ENCODE measurements at places on chromosomes 6 and 20. TPM values are rescaled to one million over a fixed set of nuclear protein-coding genes. Genes with fewer than 3 reads are reported as not detected.

DNA sequence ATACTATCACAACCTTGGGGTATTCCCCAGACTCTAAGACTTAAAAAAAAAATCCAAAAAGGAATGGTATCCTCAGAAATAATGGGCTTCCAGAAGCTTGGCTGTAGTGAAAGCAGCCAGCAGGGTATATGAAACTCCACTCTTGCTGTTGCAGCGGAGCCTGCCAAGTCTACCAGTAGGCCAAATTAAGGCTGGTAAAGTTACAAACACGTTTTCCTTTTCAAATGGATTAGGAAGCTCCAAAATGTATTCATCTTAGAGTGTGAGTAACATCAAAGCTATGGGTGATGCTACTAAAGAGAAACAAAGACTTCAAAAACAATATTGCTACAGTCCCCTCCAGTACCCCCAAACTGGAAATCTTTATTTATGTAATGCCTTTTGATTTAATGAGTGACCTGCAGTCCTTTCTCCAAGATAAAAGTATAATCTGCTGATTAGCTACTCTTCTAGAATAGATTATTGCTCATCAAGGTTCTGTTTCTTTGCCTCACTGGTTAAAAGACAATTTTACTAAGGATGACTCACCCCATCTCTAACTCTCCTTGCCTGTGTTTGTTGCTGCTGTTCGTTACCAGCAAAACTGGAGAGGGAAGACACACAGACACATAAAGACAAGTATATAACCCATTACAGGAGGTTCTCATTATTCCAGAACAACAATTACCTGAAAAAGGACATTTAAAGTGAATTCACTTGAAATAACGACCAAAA, 84.9 kb downstream of the BTBD9 start:
- peak; percentile 35 for DNase-seq

RNF182 gene
- total RNA-seq, result 0.33 TPM

DLL1 gene
- total RNA-seq, result 45.8 TPM

MUCL3 gene
- total RNA-seq, result not detected

DNA sequence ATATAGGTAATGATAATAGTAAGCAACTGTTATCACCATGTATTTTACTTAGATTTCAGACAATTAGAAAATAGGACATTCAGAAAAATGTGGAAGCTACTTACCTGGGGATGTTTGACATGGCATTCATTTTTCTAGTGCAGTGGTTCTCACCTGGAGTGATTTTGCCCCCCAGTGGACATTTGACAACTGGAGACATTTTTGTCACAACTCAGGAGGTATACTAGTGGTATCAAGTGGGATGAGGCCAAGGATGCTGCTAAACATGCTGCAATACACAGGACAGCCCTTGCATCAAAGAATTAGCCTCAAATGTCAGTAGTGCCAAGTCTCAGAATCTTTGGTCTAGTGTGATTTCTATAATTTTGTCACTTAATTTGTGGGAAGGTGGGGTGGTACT, 36.1 kb downstream of the NUS1 start:
- peak; percentile 2 for DNase-seq

Data from mammary epithelial cell (primary cell).